AG10803 (cell line): ENCODE measurements at places on chromosomes 13 and 19.

GRCh38 chr19:1169921-1170885 is 3.9 kb downstream of the SBNO2 start:
- DNase-seq, result peak; percentile 44

- no peak for DNase-seq
Observed at GRCh38 chr13:99439048-99439447, 62.2 kb upstream of the TM9SF2 start.

DNA sequence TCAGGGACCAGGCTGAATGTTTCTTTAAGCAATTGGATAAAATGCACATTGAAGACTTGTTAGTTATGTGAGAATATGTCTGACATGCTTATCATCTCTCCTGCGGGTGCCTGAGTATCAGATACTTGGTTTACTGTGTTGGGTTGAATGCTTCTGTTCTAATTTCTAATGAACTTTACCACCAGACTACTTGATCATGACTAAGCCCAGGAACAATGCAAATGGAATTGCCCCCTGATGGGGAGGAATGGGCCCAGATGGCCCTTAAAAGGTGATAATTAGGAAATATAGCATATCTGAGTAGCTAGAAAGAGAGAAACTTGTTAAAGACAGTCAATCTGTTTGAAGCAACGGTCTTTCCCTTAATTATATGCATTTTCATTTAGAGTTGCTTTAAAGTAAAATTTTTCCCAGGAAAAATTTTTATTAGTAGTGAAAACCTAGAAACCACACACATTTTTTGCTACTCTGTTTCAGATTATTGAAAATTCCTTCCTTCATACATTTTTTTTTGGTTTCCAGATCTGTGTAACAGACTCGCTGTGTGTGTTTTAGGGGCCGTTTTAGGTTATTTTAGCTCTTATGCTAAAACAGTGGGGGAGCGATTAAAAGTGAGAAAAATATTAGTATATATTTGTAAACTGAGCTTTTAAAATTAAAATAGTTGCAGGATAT is 186.6 kb downstream of the TM9SF2 start:
- peak; percentile 19 for DNase-seq

DNA sequence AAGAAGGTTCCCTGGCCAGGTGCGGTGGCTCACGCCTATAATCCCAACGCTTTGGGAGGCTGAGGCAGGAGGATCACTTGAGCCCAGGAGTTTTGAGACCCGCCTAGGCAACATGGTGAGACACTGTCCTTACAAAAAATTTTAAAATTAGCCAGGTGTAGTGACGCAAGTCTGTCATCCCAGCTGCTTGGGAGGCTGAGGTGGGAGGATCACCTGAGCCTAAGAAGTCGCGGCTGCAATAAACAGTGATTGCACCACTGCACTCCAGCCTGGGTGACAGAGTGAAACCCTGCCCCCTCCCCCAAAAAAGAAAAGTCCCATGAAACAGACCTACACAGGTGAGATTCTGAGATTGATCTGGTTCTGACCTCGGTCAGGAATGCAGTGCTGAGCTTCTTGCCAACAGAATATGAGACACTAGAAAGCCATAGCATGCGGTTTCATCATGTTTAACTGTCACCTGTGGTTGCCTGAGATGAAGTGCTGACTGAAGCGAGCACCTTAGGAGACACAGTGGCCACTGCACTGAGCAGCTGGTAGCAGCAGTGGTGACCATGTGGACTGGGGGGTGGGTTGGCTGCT is 2.0 kb upstream of the A1BG start:
- DNase-seq, result no peak

DNA sequence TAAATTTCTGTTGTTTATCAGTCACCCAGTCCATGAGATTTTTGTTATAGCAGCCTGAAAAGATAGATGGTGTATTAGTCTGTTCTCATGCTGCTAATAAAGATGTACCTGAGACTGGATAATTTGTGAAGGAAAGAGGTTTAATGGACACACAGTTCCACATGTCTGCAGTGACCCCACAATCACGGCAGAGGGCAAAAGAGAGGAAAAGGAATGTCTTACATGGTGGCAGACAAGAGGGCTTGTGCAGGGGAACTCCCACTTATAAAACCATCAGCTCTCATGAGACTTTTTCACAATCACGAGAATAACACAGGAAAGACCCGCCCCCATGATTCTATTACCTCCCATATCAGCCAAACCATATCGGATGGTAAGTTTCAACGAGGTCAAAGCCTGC is 309.2 kb downstream of the LIG4 start:
- DNase-seq, result no peak

GRCh38 chr13:58480061-58480460 is 848.5 kb downstream of the PCDH17 start:
- no peak for DNase-seq

- no peak for DNase-seq
Observed at GRCh38 chr19:45717983-45718650, 12.6 kb downstream of the FBXO46 start.

GRCh38 chr13:36834299-36834698 is 15.3 kb downstream of the RFXAP start:
- no peak for DNase-seq

DNA sequence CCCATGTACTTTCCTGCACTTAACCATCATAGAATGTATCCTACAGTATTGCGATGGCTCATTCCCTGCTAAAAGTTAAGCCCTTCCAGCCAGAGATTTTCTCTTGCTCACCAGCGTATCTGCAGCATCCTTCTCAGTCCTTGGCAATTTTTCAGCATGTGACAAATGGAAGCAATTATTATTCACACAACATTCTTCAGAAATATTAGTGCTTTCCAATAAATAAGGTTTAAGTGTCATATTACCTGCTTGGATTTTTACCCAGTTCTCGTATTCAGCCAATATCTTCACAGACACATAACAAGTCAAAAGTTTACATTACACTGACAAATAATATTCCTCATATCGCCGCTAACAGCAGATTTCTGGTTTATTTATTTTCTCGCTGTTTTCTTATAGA is 82.3 kb downstream of the POU4F1 start:
- no peak for DNase-seq

GRCh38 chr13:107421951-107422350 is 793.4 kb downstream of the LIG4 start:
- DNase-seq, result no peak

- DNase-seq, result no peak
Observed at GRCh38 chr19:40205760-40206159, 12.4 kb downstream of the TTC9B start.

- no peak for DNase-seq
Observed at GRCh38 chr13:92719868-92720267, 506.7 kb upstream of the GPC6 start.

- DNase-seq, result no peak
Observed at GRCh38 chr13:44281252-44282000, 92.2 kb upstream of the SERP2 start.

DNA sequence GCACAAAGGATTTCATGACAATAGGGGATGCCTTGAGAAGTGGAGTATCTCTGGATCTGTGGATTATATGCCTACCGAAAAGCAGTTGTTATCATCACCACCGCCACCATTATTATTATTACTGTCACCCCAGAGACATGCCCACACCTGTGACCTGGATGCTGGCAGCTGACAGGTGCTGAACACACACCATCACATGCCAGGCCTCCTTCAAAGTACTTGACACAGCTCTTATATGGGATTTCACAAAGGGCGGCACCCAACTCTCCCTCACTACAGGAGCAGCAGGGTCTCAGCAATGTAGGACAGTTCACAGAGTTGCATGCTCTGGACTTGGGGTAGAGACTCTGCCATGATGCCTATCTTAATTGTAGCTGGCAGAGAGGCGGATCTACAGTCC is 5.6 kb upstream of the GPR42 start:
- DNase-seq, result no peak

DNA sequence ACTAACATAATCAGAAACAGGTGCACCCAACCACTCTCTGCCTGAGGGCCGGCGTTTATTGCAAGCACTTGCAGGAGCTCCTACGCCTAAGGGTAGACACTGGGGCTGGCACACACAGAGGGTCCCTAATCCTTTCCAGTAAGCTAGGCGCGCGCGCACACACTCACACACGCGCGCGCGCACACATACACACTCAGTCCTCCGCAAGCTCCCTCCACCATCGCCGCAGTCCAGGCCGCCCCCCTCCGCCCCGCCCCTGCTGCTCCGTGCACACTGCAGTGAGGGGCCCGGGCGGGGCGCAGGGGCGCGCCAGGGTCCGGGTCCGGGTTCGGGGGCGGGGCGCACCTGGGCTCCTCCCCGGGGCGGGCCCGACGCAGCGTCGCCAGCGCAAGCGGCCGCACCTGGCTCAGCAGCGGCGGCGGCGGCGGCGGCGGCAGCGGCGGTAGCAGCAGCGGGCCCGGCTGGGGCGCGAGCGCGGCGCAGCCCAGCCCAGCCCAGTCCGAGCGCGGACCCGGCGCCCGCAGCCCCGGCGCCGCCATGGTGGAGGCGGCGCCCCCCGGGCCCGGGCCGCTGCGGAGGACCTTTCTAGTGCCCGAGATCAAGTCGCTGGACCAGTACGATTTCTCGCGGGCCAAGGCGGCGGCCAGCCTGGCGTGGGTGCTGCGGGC is at the start of gene CAMSAP3:
Gene CAMSAP3, plus strand, starts transcription at position 398 of the 668 bp plus-strand sequence. Its CDS starts 140 bp downstream, at position 538.
- DNase-seq, result peak; percentile 51

DNA sequence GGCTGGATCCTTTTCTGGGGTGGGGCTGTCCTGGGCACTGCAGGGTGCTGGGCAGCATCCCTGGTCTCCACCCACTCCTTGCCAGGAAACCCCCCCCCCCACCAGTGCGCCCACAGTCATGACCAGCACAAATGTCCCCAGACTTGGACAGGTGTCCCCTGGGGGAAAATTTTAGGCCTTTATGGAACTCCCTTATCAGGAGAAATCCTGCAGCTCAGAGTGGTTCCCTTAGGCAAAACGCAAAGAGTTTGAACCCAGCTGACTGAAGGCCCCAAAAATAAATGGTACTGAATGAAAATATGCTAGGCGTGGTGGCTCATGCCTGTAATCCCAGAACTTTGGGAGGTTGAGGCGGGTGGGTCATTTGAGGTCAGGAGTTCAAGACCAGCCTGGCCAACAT is 51.8 kb downstream of the GADD45B start:
- DNase-seq, result no peak

DNA sequence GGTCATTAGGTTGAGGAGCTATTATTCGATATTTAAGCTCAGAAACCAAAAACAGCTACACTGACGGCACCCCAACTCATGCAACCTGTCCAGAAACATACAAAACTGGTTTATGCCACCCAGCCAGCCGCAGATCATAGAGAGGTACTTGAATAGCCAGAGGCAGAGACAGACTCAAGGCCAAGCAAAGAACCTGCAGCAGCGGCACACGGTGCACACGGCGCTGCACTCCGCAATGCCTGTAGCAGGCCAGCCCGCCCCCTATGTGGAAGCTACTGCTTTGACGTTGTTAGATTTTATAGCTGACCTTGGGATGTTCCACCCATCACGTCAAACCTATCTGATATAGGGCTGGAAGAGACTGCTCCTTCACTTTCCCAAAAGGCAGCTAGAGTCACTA is 11.9 kb upstream of the DHRS12 start:
- no peak for DNase-seq

DNA sequence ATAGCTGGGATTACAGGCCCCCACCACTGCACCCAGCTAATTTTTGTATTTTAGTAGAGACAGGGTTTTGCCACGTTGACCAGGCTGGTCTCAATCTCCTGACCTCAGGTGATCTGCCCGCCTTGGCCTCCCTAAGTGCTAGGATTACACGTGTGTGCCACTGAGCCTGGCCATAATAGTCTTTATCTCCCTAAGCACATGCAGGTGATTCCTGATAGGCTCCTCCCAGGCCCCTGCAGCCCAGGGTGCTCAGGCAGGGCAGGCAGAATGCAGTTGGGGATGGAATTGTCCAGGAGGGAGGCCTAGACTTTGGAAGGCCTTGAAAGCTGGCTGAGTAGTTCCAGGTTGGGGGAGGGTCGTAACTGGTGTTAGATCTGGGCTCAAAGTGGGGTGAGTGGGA is 8.5 kb downstream of the ZNF526 start:
- no peak for DNase-seq

DNA sequence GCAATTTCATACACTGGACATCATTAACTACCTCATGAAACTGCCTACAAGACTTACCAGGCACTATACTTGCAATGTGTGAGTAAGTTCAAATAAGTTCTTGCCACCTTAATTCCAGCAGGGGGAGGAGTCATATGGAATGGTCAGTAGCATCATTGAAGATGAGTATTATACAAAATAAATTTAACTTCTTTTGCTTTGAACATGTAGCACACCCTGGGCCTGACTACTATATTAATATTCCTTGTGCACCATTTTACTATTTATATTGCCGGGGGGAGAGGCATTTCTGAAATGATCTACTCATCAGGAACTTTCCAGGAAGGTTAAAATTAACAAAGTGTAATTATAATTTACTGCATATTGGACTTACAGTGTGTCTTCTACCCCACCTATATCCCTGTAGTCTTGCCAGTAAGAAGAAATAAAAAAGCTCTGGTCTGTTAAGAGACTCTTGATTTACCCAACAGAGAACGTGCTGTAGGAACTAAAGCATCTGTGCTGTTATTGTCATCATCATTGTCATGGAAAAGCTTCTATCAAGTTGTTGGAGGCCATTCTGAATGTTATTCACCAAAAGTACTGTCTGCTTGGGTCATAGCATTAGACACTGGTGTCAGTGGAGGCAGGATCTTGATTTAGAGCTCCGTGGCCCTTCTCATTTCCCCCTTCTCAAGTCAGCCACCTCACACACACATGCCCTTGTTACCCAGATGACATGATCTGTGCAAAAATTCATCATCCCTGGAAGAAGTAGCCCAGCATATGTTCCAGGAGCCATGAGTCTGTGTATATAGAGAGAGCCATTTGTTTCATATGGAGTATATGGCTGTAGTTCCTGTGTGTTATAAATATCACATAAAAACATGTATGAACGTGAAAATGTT is 147.1 kb downstream of the MTUS2 start:
- DNase-seq, result no peak

- DNase-seq, result no peak
Observed at GRCh38 chr19:12802267-12803106, 618 bp downstream of the THSD8 start.

DNA sequence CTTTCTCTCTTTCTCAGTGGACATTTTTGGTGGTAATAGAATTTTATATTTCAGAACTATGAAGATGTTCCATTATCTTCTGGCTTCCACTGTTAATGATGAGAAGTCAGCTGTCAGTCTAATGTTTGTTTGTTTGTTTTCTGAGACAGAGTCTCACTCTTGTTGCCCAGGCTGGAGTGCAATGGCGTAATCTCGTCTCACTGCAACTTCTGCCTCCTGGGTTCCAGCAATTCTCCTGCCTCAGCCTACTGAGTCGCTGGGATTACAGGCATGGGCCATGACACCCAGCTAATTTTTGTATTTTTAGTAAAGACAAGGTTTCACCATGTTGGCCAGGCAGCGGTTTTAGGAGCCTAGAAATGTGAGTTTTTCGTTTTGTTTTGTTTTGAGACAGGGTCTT is 4.7 kb downstream of the ZNF317 start:
- DNase-seq, result peak; percentile 1
